ENCODE measurements at places on chromosomes 7 and 10.

GRCh38 chr7:5215313-5215712 is 25.3 kb downstream of the WIPI2 start:
- no peak for DNase-seq

- DNase-seq = no peak
Measured at GRCh38 chr7:121714559-121715303, 158.2 kb upstream of the PTPRZ1 start.

GRCh38 chr7:51226916-51227535 is 89.6 kb downstream of the COBL start:
- no peak for DNase-seq

- DNase-seq = no peak
Measured at GRCh38 chr10:115974351-115974750, 298.7 kb downstream of the GFRA1 start.

DNA sequence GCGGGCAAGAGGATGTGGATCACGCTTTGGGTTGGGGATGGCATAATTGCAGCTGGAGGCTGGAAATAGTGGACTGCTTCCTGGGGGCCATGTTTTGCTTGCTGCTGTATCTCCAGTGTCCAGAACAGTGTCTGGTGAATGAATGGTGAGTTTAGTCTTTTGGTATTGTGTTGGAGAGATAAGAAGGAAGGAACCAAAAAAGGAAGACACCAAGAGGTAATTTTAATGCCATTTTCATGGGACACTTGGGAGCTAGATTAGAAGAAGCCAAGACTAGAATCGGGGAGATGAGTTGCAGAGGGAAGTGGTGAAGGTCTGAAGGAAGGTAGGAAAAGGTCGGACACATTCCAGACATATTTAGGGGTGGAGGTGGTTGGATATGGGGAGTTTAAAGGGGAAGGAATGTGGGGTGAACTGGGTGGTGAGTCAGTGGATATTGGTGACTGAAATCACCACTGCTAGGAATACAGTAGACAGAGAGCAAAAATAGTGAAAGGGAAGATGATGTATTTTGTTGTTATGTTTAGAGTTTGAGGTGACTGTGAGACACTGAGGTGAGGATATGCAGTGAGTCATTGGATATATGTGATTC is 76.7 kb downstream of the CCNY start:
- no peak for DNase-seq
